ENCODE measurements at places on chromosomes 16 and 17.

GRCh38 chr16:19113577-19114358 is at the start of gene ITPRIPL2:
Gene ITPRIPL2, plus strand, starts transcription at chr16:19113964. Its CDS starts 498 bp downstream, at chr16:19114462.
- DNase-seq = peak; percentile 59

GRCh38 chr16:69804297-69804696 is 42.2 kb downstream of the WWP2 start:
- no peak for DNase-seq

DNA sequence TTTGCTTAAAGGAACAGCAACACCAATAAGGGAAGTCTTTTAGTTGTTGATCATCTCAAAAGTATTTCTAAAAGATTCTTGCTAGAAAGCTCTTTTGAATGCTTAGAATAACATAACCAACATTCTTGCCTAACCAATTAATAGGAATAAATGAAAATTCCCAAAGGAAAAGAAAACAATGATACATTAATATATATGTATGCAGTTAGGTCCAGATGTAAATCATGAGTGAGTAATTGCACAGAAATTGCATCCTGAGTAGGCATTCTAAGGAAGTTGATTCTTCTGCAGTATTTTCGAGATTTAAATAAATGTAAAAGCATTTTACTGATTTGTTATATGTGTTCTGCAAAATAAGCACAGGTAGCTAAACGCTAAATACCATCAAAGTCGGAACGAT is 22.1 kb downstream of the COX10 start:
- no peak for DNase-seq

DNA sequence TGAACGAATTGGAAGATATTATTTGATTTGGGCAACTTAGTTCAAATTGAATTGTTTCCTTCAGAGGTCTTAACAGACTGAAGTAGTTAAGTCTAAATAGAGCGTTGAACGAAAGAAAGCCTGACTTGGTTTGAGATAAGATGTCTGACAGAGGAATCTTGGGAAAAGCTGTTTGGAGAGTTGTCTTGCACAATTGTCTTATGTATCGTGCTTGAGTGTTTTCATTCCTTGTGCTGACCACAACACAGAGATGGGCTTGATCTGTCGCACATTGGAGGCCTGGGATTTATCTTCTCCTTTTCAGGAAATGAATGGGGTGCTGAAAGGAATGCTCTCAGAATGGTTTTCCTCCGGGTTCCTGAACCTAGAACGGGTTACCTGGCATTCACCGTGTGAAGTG is 7.8 kb downstream of the MLYCD start:
- DNase-seq = no peak

DNA sequence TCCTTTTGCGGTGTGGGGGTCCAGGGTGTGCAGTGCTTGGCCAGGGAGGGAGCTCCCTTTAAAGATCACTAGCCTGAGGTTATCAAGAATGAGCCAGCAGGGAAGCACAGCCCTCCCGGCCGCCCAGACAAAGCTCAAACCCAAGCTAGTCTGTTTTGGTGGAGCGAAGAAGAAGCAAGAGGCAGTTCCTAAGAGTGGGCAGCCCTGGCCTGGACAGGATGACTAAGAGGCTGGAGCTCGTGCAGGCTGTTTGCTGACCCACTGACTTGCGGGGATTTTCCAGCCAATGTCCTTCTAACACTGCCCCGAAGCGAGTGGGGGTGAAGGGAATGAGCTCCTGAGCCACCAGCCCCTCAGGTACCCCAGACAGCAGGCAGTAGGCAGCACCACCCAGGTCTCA is 134.4 kb downstream of the COPRS start:
- DNase-seq = no peak

DNA sequence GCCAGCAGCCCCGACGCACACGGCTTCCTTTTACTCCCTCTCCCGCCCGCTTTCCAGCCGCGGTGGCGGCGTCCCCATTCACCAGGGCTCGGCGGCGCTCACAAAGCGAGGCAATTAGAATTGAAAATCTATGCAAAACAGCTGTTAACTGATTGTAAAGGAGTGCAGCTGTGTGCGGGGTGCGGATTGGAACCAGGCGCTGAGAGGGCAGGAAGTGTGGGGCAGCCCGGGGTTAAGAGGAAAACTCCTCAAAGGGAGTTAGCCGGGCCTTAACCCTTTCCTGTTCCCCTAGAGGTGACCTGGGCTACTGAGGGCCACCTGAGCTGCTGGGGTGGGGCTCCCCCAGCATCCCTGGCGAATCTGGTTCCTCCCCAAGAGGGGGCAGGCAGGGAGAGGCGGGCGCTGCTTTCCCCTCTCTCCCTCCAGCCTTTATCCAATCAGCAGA is 5.8 kb upstream of the GSE1 start:
- DNase-seq = peak; percentile 45

DNA sequence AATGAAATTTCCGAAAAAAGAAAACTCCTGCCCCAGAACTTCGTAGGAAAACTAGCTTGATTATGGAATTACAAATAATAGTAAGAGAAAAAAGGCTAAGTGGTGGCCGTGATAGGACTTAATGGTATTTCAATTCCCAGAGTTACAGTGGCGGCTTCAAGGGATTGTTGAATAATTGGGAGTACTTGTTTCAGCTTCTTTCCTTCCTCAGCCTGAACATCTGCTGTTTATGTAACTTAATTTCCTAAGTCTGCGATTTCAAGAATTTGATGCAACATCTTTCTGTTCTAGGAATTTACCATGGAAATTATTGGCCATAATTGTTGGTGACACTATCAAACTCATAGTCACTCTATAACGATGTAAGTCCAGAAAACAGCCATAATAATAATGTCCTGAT is 684 bp upstream of the APPBP2 start:
- no peak for DNase-seq

DNA sequence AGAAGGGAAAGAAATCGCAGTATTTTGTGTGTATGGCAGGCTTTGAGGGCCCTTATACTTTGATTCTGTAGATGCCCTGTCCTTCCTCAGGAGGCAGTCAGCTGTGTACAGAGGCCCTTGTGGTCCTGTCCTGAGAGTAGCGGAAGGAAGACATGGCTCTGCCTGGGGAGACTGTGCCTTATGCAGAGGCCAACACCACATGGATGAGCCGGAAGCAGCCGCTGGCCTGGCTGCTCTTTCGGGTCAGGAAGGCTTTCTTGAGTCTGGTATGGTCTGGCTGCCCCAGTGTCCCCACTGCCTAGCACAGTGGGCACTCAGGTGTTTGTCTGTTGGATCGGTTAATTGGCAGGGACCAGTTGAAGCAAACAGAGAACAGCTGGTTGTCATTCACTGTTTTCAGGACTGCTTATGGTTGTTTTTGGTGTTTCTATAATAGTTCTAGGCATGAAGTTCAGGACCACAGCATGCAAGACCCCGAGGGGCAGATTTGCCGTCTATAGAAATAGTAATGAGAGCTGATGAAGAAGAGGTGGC is 12.4 kb downstream of the USP10 start:
- DNase-seq = no peak

DNA sequence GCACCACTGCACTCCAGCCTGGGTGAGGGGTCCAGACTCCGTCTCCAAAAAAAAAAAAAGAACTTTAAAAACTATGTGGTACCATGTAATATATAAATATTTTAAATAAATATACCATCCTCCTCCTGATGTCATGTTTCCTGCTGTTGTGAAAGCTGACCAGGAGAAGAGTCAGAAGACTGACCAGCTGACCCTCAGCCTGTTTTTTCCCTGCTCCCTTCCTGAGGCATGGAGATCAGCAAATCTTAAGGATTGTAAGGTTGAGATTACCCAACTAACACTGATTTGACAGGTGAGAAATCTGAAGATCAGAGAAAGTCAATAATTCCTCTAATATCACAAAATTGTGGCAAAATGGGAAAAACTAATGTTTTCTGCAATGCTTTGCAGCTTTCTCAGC is 18.1 kb downstream of the NCOR1 start:
- no peak for DNase-seq

DNA sequence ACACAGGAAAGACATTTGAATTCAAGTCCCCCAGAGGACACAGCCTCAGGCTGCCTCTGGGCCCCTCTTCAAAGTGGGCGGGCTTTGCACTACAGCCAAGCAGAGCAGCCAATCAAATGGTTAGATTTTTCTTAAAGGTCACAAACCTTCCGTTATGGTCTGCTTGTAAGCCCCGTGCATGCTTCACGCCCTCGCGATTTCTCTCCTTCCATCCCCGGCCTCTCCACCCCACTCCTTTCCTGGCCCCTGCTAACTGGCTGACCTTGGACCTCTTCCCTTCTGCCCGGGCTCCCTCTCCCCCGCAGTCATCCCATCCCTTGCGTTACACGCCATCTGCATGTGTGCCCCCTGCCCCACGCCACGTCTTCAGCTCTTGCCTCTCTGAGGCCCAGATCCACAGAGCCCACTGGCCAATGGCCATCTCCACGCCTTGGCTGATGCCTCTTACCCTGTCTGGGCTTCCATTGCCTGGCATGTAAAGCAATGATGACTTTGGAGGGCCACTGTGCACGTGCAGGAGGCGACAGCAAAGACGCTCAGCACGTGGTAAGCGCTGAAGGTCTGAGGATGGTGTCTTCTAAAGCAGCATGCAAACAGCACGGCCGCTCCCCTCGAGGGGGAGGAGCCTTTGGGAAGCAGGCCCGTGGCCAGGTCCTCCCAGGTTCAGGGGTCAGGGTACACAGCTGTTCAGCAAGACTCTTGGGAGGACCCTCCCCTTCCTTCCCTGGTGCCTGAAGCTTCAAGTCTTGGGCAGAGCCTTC is 86.8 kb downstream of the ZDHHC7 start:
- no peak for DNase-seq

GRCh38 chr17:50550661-50551432 is 3.9 kb downstream of the SPATA20 start:
- no peak for DNase-seq

- DNase-seq = no peak
Observed at GRCh38 chr16:10579965-10580882, at the start of gene EMP2. Gene EMP2, minus strand, starts transcription at chr16:10580598. Its CDS starts 32,981 bp downstream, at chr16:10547617.

DNA sequence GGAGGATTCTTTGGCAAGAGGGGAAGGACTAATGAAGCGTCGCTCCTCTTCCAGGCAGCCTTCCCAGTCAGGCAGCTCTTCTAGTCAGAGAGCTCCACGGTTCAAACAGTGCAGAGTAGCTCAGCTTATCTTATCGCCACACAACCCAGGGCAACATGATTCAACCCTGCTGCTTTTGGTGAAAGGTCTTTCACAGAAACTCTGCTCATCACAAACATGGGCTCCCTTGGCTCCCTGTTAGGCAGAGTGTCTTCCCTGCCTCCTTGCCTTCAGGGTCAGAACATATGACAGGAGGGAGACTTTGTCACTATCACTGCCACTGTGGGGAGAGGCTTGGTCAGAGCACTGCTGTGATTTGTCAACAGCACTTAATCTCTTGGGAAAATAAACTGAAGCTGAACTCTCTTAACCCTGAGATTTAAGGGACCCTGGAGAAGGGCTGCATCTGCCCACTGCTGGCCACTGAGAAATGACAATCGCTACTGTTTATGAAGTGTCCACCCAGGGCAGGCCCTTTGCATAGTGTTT is 6.9 kb upstream of the SLC13A2 start:
- DNase-seq = no peak

- no peak for DNase-seq
Observed at GRCh38 chr17:58376472-58377000, 24.5 kb upstream of the SUPT4H1 start.

DNA sequence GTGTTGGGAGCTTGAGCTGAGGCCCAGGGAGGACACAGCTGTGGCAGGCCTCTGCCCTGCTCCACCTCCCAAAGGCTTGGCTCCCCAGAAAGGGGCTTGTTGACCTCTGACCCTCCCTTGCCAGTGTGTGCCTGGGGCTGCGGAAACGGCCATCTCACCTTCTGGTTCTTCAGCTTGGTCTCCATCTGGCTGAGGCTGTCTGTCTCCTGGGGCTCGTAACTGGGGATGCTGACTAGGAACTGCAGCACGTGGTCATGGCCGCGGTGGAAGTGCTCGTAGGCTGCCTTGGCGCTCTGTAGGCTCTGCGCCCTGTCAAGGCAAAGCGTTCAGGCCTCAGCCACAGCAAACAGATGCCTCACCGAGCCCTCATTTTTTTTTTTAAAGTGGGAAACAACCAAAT is 42.7 kb downstream of the UBN1 start:
- DNase-seq = no peak

- no peak for DNase-seq
Observed at GRCh38 chr16:47258874-47259461, 115.2 kb upstream of the NETO2 start.

GRCh38 chr17:17839791-17840707 is 3.3 kb upstream of the SREBF1 start:
- DNase-seq = peak; percentile 11

DNA sequence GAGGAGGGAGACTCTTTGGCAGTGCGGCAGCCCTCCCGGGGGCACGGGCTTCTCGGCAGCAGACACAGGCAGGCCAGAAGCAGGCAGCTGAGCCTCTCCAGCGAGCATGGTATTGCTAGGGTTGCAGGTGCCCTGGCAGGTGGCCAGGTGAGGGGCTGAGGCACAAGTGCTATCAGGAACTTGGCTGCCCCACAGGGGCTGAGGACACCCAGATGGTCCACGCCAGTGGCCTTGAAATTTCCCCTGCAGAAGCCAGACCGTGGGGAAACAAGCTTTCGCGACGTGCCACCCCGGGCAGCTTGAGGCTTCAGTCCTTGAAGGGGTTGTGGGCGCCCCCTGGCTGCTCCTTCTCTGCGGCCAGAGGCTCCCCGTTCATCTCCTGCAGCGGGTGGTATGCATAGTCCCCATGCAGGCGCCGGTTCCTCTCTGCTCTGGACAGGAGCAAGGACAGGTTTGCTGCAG is 8.5 kb downstream of the NAGPA start:
- no peak for DNase-seq

DNA sequence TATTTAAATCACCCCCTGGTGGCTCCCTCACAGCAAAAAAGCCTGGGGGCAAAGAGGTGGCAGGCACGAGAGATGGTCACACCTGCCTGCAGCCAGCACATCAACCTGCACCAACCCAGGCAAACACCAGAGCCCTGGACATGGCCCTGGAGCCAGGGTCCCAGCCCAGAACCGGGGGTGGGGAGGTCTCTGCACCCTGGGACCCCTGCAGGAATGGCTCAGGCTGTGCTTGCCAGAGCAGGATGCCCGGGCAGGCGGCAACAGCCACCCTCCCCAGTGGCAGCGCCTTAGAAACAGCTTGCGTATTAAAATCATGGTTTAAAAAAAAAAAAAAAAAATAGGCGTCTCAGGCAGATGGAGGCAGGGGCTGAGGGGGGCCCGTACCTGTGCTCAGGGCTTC is 16.2 kb downstream of the MYBBP1A start:
- DNase-seq = no peak

DNA sequence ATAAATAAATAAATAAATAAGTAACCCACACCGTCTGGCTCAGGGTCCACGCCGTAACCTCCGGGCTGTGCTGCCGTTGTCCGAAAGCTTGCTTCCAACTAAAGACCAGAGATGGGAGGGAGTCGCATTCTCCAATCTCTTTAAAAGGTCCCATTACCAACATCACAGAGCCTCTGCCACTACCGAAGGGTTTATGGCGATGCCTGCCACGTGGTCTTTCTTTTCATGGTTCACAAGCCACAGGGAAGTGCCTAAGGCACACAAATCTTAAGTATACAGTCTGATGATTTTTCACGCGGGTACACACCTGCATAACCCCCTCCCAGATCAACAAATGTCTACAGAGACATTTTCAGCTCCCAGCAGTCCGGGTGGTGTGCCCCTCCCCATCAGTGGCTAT is 1.4 kb downstream of the COTL1 start:
- no peak for DNase-seq

Measured in GF-D8 (cell line).